ENCODE measurements at places on chromosomes 5 and 9. TPM values are rescaled to one million over a fixed set of nuclear protein-coding genes. Genes with fewer than 3 reads are reported as not detected.

The BDP1 gene
- total RNA-seq, result 22.5 TPM

The DNM1 gene
- 86.0 TPM for total RNA-seq

The SMIM27 gene
- 1.9 TPM for total RNA-seq

The SLC34A1 gene
- total RNA-seq, result not detected

The FBP2 gene
- not detected for total RNA-seq

The HEMGN gene
- total RNA-seq, result not detected

The CDH9 gene
- total RNA-seq, result not detected

The PCDHA1 gene
- not detected for total RNA-seq

The SCGB3A2 gene
- not detected for total RNA-seq

The ARHGEF37 gene
- 2.2 TPM for total RNA-seq

The CCDC152 gene
- 5.8 TPM for total RNA-seq

The PHYHD1 gene
- 18.7 TPM for total RNA-seq

The EQTN gene
- not detected for total RNA-seq

The PCDHB12 gene
- 0.15 TPM for total RNA-seq

The SGCD gene
- total RNA-seq, result 22.0 TPM

The CDO1 gene
- total RNA-seq, result 9.0 TPM

The NR4A3 gene
- 2.0 TPM for total RNA-seq

The FAT2 gene
- 0.58 TPM for total RNA-seq

The KIF27 gene
- 3.8 TPM for total RNA-seq

The SUSD3 gene
- total RNA-seq, result 1.3 TPM

The MYO10 gene
- total RNA-seq, result 81.5 TPM

The PAEP gene
- total RNA-seq, result not detected

The TRPM3 gene
- under 0.01 TPM for total RNA-seq

The PARP8 gene
- total RNA-seq, result 16.3 TPM

The MVB12B gene
- 3.8 TPM for total RNA-seq

The MOB3B gene
- 0.15 TPM for total RNA-seq

The DIPK1B gene
- total RNA-seq, result 2.2 TPM

The ANKRD18B gene
- 0.87 TPM for total RNA-seq

The GPR151 gene
- not detected for total RNA-seq

The TAS2R1 gene
- not detected for total RNA-seq

The FCHO2 gene
- 19.4 TPM for total RNA-seq

The GNA14 gene
- total RNA-seq, result 0.15 TPM

The PCDHGB3 gene
- total RNA-seq, result 7.1 TPM

The TAF11L5 gene
- not detected for total RNA-seq

The ELOVL7 gene
- 0.33 TPM for total RNA-seq

The TNIP1 gene
- total RNA-seq, result 56.0 TPM

The FANCC gene
- 5.1 TPM for total RNA-seq

The TXNDC8 gene
- not detected for total RNA-seq

The CAPSL gene
- total RNA-seq, result not detected

The TAF1L gene
- total RNA-seq, result under 0.01 TPM

The FOXD4 gene
- 0.17 TPM for total RNA-seq

The HABP4 gene
- total RNA-seq, result 32.7 TPM

The AQP3 gene
- total RNA-seq, result 21.2 TPM

The PCDHGC5 gene
- 8.1 TPM for total RNA-seq

The CDH18 gene
- total RNA-seq, result 8.1 TPM

The EIF4E1B gene
- total RNA-seq, result not detected

The PDE6A gene
- not detected for total RNA-seq

The KIAA0825 gene
- 5.5 TPM for total RNA-seq

The ARHGEF28 gene
- total RNA-seq, result 32.6 TPM

The PCA3 gene
- not detected for total RNA-seq

The PAX5 gene
- total RNA-seq, result not detected

The LRRC70 gene
- total RNA-seq, result 0.50 TPM

The NFIB gene
- total RNA-seq, result 40.7 TPM

The FOXD4L4 gene
- 0.29 TPM for total RNA-seq
